ENCODE measurements at places on chromosomes 3 and 15.

- no peak for ATAC-seq
Measured at GRCh38 chr3:81301230-81301629, 460.2 kb downstream of the GBE1 start.

- ATAC-seq: no peak
Measured at GRCh38 chr3:125080077-125080476, 24.3 kb upstream of the HEG1 start.

DNA sequence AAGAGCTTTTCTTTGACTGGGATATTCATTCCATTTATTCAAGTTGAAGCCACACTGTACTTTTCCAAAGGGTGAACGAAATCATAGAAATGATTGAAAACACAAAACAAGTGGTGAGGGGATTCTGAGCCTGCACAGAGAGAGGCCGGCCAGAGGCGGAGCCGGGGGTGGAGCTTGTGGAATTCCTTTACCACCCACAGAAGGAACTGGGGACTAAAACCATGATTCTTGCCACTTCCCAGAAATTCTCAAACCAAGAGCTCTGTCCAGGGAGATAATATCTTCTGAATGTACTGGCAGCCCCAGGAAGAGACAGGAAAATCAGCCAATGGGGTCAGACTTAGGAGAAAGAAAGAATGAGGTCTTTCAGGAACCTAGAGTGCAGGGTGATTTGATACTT, 20.8 kb downstream of the FBN1 start:
- ATAC-seq: no peak

DNA sequence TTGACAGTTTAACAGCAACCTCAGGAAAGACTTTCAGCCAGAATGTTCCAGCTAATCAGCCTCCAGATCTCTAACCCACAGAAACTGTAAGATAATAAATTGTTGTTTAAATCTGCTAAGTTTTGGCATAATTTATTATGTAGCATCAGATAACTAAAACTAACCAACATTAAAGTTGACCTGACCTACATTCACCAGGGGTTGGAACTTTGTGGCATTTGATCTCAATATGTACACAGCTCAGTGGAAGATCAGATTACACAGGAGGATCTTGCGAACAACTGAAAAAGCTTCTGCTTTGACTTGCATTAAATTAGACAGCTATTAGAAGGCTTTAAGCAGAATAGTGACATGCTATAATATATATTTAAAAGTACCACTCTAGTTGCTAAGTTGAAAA, 91.4 kb upstream of the POU1F1 start:
- ATAC-seq: no peak

DNA sequence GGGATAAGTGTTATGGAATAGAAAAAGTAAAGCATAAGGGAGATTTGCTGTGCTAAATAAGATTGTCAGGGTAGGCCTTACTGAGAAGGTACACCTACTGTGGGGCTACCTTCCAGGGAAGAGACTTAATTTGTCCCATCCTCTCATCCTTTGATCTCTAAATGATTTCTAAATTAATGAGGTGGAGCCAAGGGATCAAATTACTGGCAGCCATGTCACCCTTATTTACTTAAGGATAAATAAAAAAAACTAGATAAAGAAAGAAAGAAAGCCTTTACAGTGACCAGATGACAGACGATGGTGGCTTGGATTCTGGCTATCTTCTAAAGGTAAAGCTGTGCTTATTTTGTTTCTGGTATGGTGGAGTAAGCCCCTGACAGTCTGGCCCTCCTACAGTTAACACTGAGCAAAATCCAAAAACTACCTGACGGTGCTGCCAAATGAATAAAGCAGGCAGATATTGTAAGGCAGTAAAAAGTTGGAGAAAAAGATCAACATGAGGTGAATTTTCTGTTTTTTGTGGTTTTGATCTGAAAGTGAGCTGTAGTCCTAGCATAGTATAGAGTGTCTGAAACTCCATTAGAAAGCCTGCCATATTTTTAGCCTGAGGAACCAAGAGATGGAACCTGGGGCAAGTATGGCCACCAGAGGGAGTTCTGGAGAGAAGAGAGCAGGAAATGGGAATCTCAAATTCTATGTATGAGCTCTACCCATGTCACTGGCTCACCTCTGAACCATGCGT, 285.1 kb upstream of the MANF start:
- peak; percentile 47 for ATAC-seq

DNA sequence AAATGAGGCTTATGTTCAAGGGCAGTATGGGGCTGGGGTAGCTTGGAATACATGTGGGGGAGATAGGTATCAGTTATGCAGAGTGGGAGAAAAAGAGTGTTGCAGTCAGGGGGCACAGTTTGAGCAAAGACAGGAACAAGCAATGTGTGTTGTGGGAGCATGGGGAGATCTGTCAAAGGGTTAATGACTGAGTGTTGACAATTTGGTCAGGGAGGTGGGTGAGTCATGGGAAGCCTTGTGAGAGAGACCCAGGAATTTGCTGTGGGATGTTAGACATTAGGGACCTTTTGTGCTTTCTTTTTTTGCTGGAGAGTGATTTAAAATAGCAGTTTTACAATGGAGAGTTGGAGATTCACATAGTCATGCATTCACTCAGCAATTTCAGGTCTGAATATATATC, 221.6 kb upstream of the NR2E3 start:
- no peak for ATAC-seq

GRCh38 chr3:189118896-189119295, 52.9 kb upstream of the TPRG1 start:
- ATAC-seq: no peak

DNA sequence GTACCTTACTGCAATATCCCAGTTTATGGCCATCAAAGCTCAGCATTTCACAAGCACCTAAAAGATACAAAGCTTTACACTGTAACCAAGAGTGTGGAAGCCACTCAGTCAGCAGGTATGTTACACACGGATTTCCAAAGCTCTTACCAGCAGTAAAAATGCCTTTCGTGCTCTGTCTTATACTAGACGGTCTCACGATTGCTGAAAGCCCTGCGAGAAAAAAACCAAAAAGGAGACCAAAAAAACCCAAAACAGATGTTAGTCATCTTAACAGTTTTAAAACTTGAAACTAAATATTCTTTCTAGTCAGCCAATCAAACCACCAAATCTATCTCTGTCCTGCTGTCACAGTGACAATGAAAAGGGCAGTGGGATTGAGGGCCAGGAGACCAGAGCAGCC, 39.0 kb downstream of the TAMM41 start:
- no peak for ATAC-seq

- ATAC-seq: peak; percentile 66
Measured at GRCh38 chr3:184874709-184875644, 63.0 kb downstream of the VPS8 start.

DNA sequence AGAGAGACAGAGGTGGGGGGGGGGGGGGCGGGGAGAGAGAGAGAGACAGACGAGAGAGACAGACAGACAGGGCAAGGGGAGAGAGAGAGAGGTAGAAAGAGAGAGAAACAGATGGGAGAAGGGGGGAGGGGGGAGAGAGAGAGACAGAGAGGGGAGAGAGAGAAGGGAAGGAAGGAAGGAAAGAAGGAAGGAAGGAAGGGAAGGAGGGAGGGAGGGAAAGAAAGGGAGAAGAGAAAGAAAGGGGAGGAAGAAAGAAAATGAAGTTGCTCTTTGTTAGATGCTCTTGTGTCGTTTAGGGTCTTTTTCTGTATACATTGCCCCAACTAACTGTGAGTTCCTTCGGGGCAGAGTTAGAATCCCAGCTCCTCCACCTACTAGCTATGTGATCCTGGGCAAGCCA, 19.0 kb upstream of the EPHB3 start:
- ATAC-seq: no peak

DNA sequence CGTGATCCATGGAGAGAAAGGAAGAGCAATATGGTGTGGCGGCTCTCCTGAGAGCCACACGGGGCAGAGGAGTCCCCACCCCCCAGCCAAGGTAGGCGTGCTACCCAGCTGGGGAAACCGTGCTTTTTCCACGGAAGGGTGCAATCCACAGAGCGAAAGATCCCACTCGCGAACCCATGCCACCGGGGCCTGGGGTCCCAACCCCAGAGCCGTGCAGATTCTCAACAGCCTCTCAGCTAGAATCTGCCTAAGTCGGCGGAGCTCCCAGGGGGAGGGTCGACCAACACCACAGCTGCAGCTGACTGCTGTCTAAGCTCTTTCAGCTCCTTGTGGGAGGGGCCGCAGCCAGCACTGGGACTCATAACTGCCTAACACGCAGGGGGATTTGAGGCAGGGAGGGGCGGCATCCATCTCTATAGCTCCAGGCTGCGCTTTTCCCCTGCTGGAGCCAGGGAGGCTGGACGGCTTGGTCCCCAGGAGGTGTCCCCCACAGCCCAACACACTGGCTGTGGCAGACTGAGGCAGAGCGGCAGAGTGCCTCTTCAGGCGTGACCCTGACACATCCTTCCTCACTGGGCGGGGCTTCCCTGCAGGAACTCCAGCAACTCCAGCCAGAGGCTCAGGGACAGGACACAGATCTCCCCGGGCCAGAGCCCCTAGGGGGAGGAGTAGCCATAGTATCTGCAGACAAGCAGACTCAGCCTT, 107.6 kb upstream of the ZBTB20 start:
- ATAC-seq: no peak

DNA sequence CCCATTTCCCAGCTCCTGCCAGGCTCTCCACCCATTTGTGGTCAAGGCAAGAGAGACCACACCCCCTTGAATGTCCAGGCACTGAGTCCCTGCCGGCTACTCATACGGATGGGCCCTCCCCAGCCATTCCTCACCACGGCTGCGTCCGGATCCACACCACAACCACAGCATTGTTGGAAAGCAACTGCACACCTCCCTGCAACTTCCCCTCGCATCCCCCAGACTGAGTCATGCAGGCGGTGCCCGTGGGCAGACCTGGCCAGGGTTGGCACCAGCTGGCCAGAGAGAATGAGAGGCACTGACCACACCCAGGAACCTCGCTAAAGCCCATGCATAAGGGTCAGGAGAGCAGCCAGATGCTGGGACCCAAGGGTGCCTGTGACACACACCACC, 30.5 kb downstream of the LOXL1 start:
- ATAC-seq: no peak

DNA sequence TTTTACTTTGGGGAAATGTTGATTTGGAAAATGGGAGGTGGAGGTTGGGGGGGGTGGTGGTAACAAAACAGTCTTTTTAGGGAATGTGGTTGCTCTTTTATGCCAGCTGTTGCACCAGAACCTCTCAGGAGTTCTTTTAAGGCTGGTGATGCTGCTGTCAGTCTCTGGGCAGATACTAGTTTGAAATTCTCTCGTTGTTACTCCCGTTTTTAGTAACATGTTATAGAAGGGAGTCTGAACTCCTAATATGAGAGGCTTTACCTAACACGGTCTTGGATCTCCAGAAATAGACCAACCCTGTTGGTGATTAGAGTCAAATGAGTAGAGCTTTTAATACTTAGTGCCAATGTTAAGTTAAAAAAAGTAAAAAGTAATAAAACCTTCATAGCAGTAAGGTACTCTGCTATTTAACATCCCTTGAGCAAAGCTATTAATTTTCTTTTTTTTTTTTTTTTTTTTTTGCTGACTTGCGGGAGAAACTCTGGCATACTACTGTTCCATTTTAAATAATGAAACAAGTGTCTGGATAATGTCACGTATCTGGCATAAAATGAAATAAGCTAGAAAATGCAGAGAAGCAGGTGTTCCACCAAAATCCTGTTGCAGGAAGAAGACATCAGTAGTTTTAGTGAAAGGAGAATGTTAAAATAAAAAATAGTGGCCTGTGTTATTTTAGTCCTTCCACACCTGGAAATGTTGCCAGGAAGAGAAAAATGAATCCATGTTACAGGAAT, 156.7 kb downstream of the CACNA1D start:
- ATAC-seq: no peak

- no peak for ATAC-seq
Measured at GRCh38 chr3:147408188-147409100, 721 bp upstream of the ZIC1 start.

- no peak for ATAC-seq
Measured at GRCh38 chr3:66103729-66104128, 65.0 kb upstream of the MAGI1 start.

- ATAC-seq: peak; percentile 6
Measured at GRCh38 chr3:179147514-179147872, 664 bp upstream of the PIK3CA start.

DNA sequence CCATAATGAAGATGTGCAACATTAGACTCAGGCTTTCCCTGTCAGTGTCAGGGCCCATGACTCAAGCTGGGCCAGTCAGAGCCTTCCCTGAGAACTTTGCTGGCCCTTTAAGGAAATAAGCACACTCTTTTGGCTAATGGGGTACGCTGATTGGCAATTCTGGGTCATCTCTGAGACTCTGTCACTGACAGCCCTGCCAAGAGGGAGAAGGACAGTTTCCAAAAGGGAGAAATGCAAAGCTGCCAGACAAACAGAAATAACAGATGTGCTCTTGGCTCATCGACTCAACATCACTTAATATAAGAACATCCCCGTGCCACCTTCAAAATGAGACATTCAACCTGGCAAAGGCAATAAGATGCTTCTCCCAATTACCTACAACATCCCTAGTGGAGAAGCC, 491.9 kb upstream of the PROK2 start:
- no peak for ATAC-seq

DNA sequence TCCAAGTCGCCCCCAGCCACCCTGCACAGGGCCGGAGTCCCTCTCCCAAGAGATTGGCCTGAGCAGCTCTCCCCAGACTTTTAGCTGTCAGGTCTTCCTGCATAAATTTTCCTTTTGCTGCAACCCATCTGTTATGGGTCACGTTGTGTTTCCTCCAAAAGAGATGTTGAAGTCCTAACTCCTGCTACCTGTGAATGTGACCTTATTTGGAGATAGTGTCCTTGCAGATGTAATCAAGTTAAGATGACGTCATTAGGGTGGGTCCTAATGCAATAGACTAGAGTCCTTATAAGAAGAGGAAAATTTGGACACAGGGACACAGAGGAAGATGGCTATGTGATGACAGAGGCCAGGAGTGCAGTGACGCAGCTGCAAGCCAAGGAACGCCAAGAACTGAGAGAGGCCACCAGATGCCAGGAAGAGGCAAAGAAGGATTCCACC, 13.2 kb upstream of the SLC6A6 start:
- no peak for ATAC-seq

DNA sequence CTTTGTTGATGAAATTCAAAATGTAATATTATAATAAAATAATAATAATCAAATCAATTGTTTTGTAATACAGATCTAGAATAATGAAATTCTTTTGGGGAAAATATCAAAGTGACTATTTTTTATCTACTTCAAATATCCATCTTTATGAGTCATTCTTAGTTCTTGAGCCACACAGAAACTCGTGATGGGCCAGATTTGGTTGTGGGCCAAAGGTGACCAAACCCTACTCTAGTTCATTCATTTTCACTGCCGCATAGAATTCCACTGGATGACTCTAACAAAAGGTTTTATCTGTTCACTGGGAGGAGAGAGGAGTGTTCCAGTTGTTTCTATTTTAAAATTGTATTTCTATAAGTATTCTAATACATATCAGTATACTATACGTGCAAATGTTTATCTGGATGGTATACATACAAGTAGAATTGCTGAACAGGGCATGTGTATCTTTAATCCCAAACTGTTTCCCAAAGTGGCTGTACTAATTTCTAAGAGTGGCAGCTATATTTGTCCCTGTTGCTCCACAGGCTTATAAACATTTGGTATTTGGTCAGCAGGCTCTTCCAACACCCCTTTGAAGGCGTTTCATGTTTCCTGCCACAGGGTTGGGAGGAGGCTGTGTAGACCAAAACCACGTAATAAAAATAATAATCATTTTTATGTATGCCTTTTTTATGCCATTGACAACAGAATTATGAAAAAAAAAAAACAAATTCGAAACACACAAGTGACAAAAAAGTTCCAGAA, 7.3 kb upstream of the RTP3 start:
- ATAC-seq: no peak

GRCh38 chr3:188407158-188407880, 253.4 kb downstream of the LPP start:
- no peak for ATAC-seq

GRCh38 chr15:40470423-40471104, at the start of gene CHST14:
CHST14 (plus strand) TSS chr15:40470984; CDS start chr15:40471214, 230 bp downstream.
- peak; percentile 81 for ATAC-seq

GRCh38 chr3:28292622-28293021, 51.2 kb downstream of the CMC1 start:
- ATAC-seq: no peak

Measured in motor neuron (in vitro differentiated cells).